Activated T-helper 17 cell treated with anti-CD3 and anti-CD28 coated beads, Interleukin-2, amount 50 U/mL, for 72 hours (primary cell): ENCODE measurements at places on chromosomes 1 and 21.

DNA sequence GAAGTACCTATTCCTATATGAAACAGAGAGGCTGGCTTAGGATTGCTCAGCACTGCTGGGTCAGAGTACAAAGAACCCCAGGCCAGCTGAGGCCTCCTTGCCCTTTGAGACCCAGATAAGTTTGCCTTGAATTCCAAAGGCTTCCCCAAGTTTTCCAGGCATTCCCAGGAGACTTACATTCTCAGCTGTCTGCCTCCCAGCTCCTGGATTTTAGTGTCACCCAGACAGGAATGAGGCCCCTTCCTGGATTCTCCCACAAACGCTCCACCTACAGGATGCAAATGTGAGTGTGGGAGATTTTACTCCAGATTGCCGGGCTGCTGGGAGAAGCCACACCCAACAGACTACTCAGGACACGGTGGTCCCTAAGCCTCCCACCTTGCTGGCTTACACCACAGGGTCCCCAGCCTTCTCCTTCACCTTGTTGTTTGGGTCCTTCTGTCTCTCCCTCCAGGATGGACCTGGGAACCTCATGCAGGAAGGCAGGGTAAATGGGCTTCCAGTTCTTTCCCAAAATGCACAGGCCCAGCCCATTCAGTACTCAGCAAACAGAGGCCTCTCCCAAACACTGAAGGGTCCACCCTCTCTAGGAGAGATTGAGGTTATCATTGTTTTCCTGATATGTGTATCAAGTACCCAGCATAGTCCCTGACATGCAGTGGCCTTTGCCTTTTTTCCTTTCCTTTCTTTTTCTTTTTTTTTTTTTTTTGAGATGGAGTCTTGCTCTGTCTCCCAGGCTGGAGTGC lies 10.6 kb downstream of the RHBG start:
- no peak for ATAC-seq

DNA sequence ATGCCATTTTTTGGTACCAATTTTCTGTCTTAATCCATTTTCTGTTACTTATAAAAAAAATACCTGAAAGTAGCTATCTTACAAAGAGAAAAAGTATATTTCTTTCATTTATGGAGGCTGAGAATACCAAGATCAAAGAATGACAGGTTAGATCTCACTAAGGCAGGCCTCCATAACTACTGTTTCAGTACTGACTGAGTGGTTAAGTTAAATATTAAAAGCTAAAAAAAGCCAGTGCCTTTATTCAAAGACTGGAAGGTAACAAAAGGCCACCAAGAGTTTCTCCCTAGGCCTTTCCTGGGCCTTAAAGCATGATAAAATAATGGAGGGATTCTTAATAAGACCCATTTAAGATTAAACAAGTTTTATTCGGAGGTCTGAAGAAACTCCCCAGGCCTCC lies 687.7 kb upstream of the ADGRL4 start:
- no peak for ATAC-seq

DNA sequence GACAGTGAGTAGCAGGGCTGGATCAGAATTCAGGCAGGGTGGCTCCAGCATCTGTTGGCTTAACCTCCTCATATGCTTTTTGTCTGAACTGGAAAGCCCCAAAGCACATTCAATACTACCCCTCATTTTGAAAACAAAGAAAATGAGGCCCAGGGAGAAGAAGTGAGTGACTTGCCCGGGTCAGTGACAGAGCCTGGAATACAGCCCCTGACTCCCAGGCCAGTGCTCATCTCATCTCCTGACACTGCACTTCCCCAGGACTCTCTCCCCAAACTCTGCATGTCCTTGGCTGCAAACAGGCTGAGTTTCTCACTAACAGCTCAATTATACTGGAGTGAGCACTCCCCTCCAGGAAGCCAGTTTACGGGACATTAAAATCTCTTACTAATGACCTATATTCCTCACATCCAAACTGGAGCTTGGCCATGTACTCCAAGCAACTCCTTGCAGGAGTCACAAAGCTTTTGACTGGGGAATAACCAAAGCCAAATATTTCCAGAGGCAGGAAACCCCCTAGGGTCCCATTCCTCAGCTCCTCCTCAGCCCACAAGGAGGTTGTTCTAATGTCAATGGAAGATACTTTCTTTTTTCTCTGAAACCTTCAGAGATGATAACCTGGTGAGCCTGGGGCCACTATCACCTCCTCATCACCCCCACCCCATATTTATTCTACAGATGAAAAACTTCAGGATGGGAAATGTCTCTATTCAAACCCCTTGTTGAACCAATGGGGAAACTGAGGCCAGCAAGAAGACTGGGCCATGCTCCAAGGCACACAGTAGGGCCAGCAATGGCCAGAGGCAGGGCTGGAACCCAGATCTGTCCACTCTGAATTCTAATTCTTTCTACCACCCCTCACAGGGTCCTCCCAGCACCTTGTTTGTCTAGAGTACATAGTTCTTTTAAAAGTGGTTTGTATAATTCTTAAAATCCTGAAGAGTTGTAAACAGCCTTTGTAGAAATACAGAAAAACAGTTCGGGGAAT lies 127.0 kb downstream of the PLPP3 start:
- no peak for ATAC-seq

DNA sequence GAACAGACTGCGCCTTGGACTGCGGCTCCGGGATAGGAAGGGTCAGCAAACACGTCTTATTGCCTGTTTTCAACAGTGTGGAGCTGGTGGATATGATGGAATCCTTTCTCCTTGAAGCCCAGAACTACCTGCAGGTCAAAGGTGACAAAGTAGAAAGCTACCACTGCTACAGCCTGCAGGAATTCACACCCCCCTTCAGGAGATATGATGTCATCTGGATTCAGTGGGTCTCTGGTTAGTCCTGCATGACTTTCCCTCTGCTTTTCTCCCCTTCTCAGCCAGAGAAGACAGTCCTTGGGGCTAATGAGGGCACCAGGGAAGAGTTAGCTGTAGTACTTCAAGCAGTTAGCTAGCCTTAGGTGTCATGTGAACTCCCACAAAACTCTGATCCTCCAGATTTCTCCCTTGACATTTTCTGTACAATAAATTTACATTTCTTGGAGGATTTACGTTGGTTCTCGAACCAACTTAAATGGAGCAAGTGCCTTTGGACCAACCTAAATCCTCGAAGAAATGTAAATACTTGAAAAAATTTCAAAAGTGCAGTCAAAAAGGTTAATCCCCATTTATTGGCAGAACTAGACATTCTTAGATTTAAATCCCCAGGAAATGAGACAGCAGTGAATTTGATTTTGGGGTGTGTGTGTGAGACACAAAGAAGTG lies 20.9 kb downstream of the NTMT2 start:
- ATAC-seq = no peak

DNA sequence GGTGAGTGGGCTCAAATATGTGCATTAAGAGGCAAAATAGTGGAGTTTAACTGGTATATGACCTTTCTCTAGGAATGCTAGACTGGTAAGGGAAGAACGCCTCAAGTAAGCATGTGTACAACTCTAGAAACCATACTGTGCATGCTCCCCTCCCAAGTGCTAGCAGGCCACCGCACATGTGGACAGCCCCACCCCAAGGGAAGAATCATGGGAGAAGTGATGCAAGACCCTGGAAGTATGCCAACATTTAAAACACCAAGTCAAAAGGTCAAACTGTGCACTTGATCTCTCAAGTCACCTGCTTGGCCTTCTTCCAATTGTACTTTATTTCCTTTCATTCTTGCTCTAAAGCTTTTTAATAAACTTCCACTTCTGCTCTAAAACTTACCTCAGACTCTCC lies 120.4 kb downstream of the WDR3 start:
- no peak for ATAC-seq

GRCh38 chr1:56797065-56797685 lies 22.0 kb downstream of the FYB2 start:
- ATAC-seq = no peak

GRCh38 chr1:116958110-116958509 lies 43.5 kb upstream of the CD101 start:
- ATAC-seq = no peak

GRCh38 chr1:198671136-198671535 lies 32.3 kb downstream of the PTPRC start:
- ATAC-seq = no peak

DNA sequence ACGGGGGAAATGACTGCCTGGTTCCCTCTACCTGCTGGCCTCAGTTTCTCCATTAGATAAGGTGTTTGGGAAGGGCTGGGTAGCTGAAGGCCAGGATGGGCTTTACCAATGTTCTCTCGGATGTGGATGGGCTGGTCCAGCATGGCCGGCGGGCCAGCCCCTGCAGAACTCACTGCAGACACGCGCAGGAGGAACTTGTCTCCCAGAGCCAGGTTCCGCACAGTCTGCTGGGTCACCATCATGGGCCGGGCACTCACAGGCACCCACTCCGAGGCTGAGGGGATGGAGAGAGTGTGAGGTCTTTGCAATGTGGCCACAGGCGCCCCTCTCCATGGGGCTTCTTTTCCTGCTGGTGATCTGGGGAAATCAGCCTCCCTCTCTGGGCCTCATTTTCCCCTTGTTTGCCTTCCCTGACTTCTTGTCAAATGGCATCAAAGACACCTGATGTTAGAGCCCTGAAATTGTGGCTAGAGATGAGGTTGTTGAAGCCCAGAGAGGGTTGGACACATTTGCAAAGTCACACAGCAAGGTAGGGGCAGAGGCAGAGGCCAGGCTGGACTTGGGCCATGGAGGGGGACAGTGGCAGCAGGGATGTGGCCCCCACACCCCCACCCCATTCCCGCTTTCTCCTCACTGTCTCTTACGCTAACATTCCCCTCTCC lies 1.2 kb downstream of the MYBPH start:
- no peak for ATAC-seq

DNA sequence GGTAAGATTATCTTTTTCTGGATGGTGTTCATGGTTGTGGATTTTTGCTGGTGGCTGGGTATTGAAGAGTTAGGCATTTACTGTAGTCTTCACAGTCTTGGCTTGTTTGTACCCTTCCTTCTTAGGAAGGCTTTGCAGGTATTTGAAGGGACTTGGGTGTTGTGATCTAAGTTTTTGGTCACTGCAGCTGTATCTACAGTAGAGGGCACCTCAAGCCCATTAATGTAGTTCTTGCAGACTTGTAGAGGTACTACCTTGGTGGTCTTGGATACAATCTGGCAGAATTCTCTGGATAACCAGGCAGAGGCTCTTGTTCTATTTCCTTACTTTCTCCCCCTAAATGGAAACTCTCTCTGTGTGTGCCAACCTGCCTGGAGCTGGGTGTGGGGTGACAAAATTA lies 155.8 kb upstream of the BRINP3 start:
- no peak for ATAC-seq

- ATAC-seq = peak; percentile 13
Observed at GRCh38 chr1:16442265-16442664, 1.7 kb downstream of the NECAP2 start.

DNA sequence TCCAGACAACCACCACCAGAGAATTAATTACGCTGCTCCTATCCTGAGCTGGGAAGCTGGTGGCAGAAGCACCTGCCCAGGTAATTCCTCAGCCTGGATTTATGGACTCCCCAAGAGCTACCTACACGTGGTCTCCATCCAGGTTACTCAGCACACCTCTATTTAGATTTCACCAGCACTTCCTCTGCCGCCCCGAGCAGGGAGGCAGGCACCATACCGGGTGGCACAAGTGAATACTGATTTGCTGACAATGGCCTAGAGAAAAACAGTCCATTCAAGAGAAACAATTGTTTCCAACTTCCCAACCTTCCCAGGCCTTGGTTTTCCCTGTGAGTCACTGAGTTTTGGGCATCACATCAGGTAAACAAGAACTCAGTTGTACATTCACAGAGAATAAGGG lies 134.3 kb downstream of the MATN1 start:
- ATAC-seq = no peak

DNA sequence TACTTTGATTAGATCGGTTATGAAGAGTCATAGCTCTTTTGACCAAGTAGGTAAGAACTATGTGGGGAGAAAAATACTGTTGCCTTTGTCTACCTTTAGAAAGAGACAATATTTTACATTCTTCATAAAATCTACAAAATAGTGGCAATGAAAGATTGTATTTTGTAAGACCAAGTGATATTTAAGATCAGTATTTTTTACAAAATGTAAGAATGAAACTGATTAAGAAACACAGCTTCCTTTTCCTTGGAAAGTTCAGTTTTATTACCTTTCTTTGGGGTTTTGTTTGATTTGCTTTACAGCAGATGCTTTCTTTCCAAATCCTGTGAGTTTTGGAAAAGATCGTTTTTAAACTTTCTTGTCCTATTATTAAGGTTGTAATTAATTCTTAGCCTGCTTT lies 69.8 kb downstream of the SLC35A3 start:
- no peak for ATAC-seq

DNA sequence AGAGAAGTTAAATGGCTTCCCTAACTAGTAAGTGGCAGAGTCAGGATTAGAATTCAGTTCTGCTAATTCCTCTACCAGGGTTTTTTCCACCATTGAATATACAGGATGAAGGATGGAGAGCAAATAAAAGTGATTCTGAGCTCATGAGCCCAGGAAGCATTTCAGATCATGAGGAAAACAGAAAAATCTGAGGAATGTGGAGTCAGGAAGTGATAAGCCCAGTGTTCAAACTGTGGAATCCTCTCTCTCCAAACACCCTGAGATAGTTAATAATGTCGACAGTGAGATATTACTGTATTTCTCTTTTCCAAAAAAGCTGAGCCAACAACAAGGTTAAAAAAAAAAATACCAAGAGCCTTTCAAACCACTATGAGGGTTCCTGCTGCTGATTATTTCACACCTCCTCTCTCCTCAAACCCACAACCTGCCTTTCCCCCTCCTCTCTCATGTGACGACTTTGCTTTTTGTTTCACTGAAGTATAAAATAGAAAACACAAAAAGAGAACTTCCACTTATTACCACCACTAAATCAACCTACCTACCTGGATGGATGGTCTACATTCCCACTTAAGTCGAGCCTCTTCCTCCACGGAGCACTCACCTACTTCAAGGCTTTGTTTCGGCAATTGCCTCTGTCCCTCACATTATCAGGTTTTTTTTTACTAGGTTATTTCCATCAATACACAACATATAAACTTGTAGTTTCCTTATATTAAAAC lies 8.9 kb downstream of the SLAMF1 start:
- peak; percentile 49 for ATAC-seq

- ATAC-seq = no peak
Observed at GRCh38 chr1:30695439-30695841, 27.9 kb downstream of the MATN1 start.

DNA sequence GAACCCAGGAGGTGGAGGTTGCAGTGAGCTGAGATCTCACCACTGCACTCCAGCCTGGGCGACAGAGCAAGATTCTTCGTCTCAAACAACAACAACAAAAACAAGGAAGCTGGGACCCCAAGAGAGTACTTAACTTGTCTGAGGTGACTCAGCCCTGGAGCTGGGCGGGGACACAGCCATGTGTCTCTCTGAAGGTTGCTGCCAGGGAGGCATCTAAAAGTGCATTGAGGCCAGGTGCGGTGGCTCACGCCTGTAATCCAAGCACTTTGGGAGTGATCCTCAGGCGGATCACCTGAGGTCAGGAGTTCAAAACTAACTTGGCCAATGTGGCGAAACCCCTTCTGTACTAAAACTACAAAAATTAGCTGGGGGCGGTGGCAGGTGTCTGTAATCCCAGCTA lies 7.7 kb downstream of the IFI6 start:
- ATAC-seq = no peak

- no peak for ATAC-seq
Observed at GRCh38 chr1:2028870-2029560, 9.9 kb downstream of the GABRD start.

- no peak for ATAC-seq
Observed at GRCh38 chr1:20182415-20182814, 3.5 kb upstream of the UBXN10 start.
